ENCODE measurements at places on chromosomes 6 and 20. TPM values are rescaled to one million over a fixed set of nuclear protein-coding genes. Genes with fewer than 3 reads are reported as not detected.

DNA sequence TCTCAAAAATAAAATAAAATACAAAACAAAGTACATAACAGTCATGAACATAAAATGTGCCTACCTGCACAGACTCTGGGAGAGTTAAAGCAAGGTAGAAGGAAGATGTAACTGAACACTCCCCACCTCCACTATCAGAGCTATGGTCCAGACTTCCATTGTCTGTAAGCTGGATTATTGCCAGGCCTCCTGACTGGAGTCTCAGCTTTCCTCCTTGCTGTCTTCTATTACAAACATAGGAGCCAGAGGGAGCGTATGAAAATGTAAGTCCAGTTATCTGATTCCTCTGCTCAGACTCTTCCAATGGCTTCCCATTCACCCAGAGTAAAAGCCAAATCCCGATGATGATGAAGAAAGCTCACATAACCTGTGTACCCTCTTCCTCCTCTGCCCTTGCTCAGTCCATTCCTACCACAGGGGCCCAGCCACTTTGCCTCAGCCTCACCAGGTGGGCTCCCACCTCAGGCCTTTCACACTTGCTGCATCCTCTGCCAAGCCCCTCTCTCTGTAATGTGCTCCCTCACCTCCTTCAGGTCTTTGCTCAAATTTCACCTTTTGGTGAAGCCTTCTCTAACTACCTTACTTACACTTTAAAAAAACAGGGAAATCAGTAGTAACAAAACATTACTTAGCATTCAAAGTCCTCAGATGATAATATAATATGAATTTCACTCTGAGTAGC lies 194.1 kb downstream of the RIMS1 start:
- DNase-seq: no peak

GRCh38 chr6:1396952-1397868 lies 7.8 kb downstream of the FOXF2 start:
- DNase-seq: peak; percentile 92

GRCh38 chr6:28729501-28730402 lies 194.0 kb downstream of the TRIM27 start:
- no peak for DNase-seq

GRCh38 chr6:14135893-14136539 lies 18.4 kb downstream of the CD83 start:
- no peak for DNase-seq

GRCh38 chr6:112935402-112936078 lies 588.4 kb downstream of the RFPL4B start:
- no peak for DNase-seq

DNA sequence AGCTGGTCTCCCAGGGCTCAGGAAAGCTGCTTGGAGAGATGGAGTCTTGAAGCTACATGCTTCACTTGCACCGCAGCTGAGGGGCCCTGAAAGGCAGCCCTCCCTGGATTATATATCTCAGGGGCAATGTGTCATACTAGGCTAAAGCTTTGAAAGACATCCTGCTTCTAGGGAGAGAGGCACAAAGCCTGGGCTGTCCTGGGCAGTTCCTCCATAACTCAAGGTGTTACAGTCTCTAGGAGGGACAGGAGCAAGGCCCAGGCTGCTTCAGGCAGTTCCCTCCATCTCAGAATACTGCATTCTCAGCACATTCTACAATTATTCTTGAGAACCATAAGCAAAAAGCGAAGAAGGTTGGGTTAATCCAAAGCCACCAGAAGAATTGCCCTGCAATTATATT lies 22.0 kb upstream of the TXNDC5 start:
- no peak for DNase-seq

DNA sequence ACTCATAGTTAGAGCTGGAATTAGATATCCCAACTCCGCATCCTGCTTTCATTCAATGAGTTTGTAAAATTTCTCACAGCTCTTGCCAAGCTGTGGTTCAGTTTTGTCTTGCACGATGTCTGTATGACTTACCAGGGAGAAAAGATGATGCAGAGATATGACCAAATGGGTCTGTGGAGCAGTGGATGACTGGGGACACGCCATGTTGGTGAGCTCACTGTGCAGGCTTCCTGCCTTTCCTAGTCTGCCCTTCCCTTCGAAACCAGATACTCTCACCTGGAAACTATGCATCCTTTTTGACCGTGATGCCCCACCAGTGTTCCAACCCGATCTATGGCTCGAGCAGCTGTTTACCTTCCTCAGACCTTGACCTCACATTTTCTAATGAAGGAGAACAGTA lies 262.7 kb upstream of the BMP2 start:
- no peak for DNase-seq

The RPS6KA2 gene
- total RNA-seq: 15.5 TPM

All from fibroblast of villous mesenchyme (primary cell).